ENCODE measurements at places on chromosomes 6 and 20. TPM values are rescaled to one million over a fixed set of nuclear protein-coding genes. Genes with fewer than 3 reads are reported as not detected.

The BPIFB6 gene
- not detected for total RNA-seq

The ARMH2 gene
- total RNA-seq, result not detected

The SIRPB1 gene
- total RNA-seq, result 0.25 TPM

The SYCP2 gene
- total RNA-seq, result 0.89 TPM

The HTR1B gene
- total RNA-seq, result not detected

The ELOVL5 gene
- total RNA-seq, result 84.6 TPM

The NCR2 gene
- not detected for total RNA-seq

The DIDO1 gene
- total RNA-seq, result 60.6 TPM

The PPP1R14C gene
- total RNA-seq, result 1.9 TPM

The OPRL1 gene
- total RNA-seq, result 1.1 TPM

The LY6G5C gene
- total RNA-seq, result 0.33 TPM
